ENCODE measurements at places on chromosomes 6 and 20.

DNA sequence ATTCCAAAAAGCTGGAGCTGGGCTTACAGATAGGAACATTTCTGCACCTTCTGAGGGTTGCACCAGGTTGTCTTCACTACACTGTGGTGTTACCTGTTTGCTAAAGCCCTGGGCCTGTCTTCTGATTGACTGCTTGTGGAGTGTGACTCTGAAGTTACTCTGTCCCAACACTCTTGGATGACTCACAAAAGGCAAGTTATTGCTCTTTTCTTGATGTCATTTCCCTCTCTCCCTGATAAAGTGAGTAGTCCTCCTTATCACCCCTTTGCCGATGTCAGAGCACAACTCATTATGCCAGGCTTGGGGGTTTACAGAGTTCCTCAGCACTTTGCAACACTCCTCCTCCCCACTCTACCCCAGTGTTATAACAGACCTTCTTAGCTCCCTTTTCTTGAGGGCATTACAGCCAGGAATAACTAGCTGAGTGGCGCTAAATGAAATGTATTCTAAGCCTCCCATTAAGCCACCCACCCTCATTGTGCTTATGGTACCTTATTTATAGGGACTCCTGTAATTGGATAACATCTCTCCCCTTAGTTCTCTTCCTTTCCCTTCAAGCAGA is 36.1 kb upstream of the NKX2-4 start:
- no peak for DNase-seq

DNA sequence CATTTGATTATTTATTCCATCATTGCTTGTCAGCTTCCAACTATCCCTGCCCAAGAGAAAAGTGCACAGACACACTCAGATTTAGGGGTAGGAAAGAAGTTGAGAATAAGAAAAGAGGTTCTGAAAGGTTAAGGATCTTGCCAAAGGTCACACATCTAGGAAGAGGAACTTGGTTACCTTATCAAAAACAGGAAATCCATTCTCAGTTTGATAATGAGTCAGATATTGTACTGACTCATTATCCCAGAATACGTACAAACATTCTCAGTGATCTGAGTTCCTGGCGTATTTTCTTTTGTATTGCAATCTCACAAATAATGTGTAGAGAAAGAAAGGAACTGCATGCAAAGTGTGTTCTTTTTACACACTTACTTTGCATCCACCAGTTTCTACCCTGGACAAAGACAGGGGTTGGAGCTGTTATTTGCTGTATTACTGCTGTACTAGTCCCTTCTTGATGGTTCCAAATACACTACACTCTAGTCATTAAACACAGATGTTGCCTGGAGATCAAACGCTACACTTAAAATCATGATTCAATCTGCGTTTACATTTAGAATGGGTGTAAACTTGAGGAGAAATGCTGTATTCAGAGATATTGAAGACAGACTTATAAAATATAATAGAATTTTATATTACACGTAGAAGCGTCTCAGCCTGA is 545.7 kb downstream of the PRKN start:
- DNase-seq = peak; percentile 54

- no peak for DNase-seq
These were observed 92.5 kb upstream of the HDGFL1 start for GRCh38 chr6:22476811-22477390.

DNA sequence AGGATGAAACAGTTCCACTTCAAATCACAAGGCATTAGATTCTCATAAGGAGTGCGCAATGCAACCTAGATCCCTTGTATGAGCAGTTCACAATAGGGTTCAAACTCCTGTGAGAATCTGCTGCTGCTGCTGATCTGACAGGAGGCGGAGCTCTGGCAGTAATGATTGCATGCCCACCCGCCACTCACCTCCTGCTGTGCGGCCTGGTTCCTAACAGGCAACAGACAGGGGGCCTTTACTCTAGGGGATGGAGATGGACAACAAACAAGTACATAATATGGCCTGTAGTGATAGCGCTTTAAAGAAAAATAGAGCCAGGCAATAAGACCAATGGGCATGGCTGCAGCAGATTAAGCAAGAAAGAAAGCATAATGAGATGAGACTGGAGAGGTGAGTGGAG is 2.7 kb upstream of the TBC1D22B start:
- DNase-seq = no peak
